ENCODE measurements at places on chromosomes 2 and 18.

DNA sequence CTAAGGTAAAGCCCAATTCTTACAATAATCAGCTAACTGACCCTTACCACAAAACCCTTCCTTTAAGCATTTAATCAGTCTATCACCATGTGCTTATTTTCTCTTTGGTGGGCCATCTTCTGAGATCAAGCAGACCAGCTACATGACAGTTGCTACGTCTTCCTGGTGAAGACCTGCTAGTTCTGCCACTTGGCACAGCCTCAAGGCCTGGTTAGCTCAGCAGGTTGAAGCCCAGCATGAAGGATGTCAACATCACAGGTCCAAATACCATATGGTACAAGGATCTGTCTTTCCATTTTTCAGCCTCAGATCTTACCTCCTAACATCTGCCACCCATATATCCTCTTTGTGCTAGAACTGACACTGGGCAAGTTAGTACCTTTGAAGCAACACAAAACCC is 636.9 kb downstream of the LRP1B start:
- no peak for DNase-seq

- DNase-seq: no peak
Measured at GRCh38 chr18:77066689-77067088, 65.9 kb downstream of the MBP start.

DNA sequence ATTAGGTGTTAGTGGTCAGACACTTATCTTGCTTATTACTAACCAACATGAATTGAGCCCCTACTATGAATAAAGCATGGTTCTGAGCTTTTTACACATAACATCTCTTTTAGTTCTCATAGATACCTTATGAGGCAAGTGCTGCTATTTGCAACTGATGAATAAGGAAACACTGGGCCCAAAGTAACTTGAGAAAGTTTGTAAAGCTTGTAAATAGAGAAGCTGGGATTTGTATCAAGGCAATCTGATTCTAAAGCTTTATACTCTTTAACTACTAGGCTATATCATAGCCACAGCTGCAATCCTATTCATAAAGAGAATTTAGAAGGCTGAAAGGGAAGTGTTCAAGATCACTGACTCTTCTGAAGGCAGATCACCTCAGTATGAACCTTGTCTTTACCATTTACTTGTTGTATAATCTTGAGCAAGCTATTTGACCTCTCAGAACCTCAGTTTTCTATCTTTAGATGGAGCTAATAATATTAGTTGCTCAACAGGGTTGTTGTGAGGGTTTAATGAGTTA is 60.4 kb downstream of the ABCB11 start:
- DNase-seq: no peak

DNA sequence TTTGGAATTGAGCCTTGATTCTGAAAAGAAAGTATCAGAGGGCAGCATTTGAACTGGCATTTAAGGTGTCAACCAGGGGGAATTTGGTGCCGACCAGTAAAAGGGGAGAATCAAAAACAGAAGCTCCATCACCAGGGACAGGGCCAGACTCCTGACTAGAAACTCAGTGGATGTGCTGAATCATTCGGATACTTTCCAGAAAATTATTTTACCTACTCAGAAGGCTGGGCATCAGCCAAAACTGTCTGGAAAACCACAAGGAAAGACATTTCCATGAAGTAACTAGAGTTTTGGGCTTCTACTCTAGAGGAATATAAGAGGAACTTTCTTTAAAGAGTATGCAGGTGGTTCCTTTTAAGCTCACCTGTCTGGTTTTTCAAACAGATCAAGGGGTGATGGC is 756.6 kb downstream of the RNF144A start:
- DNase-seq: no peak

- no peak for DNase-seq
Measured at GRCh38 chr18:24228667-24229041, 89.8 kb downstream of the CABYR start.

GRCh38 chr2:126764686-126765265 is 108.8 kb downstream of the GYPC start:
- no peak for DNase-seq

GRCh38 chr2:2083113-2083758 is 247.8 kb downstream of the MYT1L start:
- no peak for DNase-seq

DNA sequence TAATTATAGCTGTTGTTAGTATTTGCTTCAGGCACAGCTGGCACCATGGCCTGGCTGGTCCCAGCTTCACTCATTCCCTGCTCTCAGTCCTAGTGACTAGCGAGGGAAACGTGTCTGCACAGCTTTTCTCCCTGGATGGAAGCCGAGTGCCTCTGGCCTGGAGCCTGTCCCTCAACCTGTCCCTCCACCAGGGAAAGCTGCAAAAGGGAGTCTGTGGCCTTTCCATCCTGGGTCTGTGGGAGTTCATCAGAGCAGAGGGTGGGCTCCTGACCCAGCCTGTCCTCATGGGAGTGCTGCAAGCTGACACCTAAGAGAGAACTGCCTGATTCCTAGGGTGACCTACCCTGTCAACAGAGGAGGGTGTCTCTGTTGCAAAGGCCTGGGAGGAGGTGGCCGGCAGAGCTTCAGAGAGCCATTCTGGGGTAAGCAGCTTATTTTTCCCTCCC is 118.3 kb downstream of the CAPN13 start:
- no peak for DNase-seq

- DNase-seq: no peak
Measured at GRCh38 chr18:56804395-56804794, 153.2 kb downstream of the WDR7 start.

DNA sequence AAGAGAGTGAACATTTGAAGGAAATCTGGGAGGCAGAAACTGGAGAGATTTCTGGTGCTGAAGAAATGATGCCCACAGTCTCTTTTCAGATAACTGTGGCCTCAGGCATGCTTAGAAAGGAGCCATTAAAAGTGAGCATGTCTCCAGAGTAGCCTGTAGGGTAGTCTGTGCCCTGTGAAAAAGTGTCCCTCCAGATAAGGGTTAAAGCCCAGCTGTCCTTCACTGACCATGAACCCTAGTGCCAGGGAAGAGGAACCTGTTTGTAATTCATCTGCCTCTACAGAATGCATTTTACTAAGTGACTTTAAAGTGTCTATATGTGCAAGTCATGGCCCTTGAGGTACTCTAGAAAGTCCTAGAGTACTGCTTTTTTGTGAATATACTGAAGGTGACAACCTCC is 30.5 kb upstream of the EHBP1 start:
- no peak for DNase-seq
